Hematopoietic multipotent progenitor cell treated with erythropoietin and hydrocortisone succinate and interleukin-3 and kit ligand, for 8 days (in vitro differentiated cells): ENCODE measurements at places on chromosomes 4 and X.

DNA sequence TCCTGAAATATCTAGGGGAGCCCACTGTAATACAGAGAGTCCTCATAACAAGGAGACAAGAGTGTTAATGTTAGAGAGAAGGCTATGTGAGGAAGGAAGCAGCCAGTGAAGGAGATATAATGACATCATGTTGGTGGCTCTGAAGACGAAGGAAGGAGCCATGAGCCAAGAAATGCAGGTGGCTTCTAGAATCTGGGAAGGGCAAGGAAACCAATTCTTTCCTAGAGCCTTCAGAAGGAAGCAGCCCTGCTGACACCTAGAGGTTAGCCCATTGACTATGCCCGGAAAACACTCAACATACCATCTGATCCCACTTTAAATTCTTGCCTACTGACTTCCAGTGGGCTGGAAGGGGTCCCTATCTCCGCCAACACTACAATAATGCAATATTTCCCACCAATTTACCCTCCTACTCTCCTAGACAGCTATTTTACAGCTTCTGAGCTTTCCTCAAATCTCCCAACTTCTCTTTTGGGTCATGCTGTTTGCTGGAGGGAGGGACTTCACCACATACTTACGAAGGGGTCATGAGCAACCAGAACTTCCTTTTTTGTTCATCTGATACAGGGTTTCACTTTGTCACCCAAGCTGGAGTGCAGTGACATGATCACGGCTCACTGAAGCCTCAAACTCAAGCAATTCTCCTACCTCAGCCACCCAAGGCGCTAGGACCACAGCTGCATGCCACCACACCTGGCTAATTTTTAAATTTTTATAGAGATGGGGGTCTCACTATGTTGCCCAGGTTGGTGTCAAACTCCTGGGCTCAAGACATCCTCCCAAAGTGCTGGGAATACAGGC is 25.2 kb upstream of the G3BP2 start:
- peak; percentile 36 for DNase-seq

DNA sequence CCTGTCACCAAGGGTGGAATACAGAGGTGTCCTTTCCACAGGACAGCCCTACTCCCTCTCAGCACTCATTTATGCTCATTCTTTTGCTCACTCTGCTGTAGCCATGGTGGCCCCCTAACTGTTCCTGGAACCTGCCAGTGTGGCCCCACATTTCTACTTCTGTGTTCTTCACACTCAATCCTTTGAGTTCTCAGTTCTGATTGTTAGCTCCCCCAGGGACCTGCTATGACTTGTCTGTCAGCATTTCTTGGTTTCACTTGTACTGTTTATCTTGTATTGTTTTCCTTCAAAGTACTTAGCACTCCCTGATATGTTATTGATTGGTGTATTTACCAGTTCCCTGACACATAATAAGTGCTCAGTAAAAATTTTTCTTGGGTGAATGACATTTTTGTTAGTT is 14.9 kb downstream of the VBP1 start:
- no peak for DNase-seq

DNA sequence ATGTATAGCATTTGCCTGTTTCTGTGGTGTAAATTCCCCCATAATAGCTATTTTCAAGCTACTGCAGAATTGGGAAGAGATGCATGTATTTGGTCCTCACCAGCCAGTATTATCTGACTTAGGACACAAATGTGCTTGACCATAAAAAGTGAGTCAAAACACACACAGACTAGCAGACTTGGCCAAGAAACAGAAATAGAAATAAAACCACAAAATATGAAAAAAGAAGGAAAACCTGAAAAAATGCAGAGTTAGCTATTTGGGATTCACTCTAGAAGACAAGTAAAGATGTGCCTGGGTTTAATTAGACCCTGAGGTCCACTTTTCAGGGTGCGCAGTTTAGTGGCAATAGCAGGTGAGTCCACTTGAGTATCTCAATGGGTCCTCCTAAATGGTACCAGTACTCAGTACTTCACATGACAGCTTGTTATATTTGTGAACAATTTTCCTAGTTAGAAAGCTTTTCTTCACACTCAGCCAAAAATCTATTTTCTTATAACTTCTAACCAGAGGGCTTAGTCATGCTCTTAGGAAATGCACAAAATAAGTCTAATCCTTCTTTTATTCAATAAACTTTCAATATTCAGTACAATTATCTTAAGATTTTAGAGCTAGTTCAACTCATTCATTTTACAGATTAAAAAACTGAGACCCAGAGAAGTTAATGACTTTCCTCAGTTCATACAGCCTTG is 108.7 kb upstream of the JADE1 start:
- DNase-seq: no peak

GRCh38 chr4:128591482-128591881 is 218.0 kb upstream of the JADE1 start:
- DNase-seq: no peak

GRCh38 chrX:20347481-20347880 is 80.8 kb upstream of the RPS6KA3 start:
- DNase-seq: no peak

- DNase-seq: peak; percentile 61
Observed at GRCh38 chrX:129786210-129786651, 6.5 kb downstream of the SASH3 start.

DNA sequence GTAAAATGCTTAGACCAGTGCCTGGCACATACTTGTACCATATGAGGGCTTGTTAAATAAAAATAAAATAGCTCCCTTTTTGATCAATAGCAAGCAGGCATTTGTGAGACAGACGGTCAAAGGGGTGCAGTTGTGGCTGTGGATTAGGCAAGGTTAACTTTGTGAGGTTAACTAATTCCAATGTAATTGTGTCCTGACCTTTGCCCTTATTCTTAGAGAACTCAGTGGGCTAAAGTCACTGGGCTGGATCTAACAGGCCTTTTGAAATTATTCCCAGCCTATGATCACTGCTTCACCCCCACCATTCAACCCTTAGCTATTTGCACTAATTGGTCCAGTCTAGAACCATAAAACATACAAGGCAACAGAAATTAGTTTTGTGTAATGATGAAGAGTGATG is 166.4 kb downstream of the MID1 start:
- no peak for DNase-seq

DNA sequence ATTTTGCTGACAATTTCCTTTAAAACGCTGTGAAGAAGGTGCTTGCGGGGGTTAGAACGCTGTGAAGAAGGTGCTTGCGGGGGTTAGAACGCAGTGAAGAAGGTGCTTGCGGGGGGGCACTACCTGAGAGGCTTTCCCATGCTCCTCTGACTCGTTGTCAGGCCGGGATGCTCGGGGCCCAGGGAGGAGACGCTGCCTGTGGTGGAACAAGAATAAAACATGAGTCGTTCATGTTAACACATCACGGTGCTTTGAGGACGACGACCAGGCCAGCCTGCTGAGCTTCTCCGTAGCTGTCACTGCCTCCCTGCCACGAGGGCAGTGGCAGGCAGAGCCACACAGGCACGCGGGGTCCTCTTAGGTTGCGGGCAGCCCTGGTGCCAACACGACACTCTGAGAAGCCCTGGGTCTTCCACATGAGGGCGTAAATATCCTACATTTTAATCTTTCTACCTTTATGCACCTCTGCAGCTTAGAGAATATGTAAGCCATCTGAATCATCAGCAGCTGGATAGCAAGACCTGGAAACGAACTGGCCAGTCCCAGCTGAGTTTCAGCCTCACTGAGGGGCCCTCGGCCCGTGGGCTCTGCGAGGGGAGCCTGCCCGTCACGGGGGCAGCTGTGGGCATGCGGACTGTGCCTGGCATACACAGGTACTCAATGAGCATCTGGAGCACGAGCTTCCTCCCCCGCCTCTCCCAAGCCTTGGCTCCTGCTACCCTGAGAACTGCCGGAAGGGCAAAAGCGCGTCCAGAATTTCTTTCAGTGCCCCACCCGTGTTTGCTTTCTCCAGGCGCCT is 47.0 kb downstream of the FGFRL1 start:
- DNase-seq: no peak

GRCh38 chr4:2267320-2267811 is 5.5 kb upstream of the MXD4 start:
- peak; percentile 54 for DNase-seq

GRCh38 chr4:71570492-71570891 is 213.4 kb downstream of the GC start:
- DNase-seq: peak; percentile 11

- no peak for DNase-seq
Observed at GRCh38 chr4:144667500-144667899, 21.5 kb downstream of the HHIP start.

DNA sequence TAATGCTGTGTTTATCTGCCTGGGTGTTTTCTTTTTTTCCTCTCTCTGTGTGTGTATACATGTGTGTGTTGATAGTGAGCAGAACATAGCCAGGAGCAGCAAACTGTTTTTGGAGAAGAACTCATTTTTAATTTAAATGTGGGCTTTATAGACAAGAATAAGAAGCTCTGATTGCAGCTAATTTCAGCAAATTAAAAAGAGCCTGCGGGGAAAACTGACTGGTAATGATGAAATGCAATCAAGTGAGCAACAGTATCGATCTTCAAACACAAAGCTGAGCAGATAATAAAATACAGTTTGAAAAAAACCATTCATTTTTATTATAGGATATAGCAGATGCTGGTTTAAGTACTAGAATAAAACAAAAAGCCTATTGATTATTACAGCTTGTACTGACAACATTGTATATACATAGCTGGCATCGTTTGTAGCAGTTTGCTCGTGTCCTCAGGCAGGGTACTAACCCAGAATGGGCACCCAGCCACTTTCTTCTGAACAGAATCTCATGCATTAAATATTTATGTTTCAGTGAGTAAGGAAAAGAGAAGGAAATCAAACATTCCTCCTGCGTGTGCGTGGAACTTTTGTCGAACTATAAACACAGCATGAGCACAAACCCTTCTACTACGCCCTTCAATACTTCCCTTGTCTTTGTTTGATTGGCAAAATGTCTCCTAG is 73.5 kb upstream of the ZFP42 start:
- DNase-seq: no peak

DNA sequence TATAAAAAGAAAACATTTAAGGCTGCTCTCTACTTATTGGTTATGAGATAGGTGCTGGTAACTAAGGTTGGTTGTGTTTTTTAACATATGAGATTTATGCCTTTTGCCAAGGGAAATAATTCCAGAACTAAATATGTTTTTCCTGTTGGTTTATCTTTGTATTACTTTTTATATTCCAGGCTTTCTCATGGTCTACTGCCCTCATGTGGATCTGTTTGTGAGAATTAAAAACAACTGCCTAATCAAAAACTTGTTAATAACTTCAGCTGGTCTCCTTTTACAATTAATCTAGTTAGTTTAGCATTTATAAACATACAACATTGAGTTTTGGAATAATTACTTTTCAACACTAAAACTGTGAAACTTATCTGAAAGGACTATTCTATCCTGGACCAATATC is 1208.3 kb downstream of the ADGRL3 start:
- no peak for DNase-seq

DNA sequence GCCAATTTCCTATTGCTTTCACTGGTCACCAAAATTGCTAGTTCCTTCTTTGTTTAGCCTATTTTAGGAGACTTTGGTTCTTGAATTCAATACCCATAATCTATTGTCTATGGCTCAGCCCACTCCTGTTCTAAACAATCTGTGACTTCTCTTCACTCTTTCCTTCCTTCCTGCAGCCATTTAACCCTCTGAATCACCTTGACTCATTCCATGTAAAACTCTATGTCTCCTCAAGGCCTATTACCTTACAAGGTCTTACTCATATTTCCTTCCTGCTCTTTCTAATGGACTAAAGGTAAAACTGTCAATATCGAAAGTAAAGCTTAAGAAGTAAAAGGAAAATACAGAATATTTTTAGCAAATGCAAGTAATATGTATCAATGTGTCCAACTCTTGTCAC is 301.6 kb downstream of the ARHGAP24 start:
- DNase-seq: no peak

DNA sequence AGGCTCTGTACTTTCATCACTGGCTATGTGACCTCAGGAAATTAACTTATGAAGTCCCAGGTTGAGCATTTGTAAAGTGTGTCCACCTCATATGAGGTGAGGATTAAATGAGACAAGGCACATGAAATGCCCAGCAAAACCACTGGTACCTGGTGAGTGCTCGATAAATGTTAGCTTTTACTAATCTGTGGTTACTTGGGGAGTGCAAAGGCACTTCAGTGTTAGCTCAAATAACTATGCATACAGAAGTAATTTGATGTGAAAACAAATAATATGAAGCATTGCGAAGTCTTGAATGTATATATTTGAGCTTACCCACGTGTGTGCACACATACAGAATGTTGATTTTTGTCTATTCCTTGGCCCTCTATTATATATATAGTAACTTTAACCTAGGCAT is 186.3 kb upstream of the TLL1 start:
- DNase-seq: no peak

DNA sequence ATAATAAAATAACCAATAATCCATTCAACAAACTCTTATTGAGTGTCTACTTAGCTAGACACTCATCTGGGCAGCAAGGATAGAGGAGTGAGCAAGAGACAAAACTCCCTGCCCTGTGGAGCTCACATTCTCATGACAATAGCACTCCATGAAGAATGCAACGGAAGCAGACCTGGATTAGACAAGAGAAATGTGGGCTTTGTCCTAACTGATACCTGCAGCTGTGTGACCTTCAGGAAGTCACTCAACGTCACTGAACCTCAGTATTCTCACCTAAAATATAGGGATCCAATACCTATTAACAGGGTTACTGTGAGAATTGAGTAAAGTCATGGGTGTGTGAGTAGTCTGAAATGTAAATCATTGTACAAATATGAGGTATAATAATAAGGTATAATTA is 61.2 kb downstream of the NDNF start:
- no peak for DNase-seq

- DNase-seq: peak; percentile 80
Observed at GRCh38 chr4:55866973-55867574, 13.6 kb downstream of the EXOC1 start.

GRCh38 chr4:8090744-8091301 is 67.8 kb downstream of the ABLIM2 start:
- no peak for DNase-seq

DNA sequence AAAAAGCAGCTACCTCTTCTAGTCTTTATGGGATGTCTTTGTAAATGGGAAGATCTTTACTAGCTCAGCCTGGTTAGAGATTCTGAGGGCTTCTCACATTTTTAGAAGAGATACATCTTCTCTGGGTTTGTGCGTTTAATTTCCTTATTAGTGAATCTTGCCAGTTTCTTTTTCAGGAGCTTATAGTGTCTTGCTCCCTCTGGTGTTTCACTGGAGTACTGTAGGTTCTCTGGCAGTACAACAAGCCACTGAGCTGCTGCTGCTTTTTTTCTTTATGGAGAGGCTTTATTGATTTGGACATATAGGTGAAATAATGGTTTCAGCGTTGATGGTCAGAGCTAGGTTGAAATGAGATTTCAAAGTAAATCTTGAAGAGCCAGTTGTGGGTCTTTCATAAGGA is 82.9 kb downstream of the LAS1L start:
- DNase-seq: peak; percentile 36

DNA sequence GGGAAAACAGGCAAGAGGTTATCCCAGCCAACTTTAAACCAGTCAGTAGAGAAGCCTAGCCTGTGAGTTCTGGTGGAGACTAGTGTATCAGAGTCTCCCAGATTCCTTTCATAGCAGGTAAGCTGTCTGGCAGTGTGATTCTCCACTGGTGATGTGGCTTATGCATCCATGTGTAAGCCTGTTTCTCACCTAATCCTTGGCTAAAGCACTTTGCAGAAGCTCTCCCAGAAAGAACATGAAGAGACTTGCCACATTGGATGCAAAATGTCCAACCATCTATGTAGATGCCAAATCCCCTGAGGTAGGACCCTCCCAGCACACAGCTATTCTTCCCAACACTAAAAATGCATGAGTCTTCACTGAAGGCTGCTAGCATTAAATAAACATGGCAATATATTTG is 111.7 kb downstream of the CHRNA9 start:
- DNase-seq: no peak
